Right ventricle myocardium inferior (tissue), 1 donor: ENCODE measurements at places on chromosomes 1 and 21. TPM values are rescaled to one million over a fixed set of nuclear protein-coding genes. Genes with fewer than 3 reads are reported as not detected.

Gene TSSK3
- 1.2 TPM for total RNA-seq

GRCh38 chr1:161900160-161900559, 123.5 kb downstream of the OLFML2B start:
- no peak for DNase-seq

DNA sequence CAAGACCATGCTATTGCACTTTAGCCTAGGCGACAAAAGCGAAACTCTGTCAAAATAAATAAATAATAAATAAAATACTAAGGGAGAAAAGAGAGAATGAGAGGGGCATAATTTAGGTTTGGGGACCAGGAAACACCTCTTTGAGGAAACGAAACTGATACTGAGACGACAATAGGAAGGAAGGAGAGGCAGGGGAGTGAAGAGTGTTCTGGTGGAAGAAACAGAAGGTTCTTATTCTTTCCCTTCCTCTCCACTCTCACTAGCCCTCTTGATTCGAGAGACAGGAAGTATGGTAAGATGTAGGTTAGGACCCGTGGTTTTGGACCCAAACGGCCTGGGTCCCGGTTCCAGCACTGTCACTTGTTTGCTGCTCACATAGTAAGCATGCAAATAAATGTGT, 1.6 kb upstream of the NKAIN1 start:
- DNase-seq: no peak

Gene S1PR1
- 58.5 TPM for total RNA-seq

Gene CLDN19
- not detected for total RNA-seq
